ENCODE measurements at places on chromosomes 1 and 21.
A peak's percentile ranks its signal among the peaks of the same experiment; 100 is the strongest.

- DNase-seq = no peak
Observed at GRCh38 chr21:21034036-21034435, 35.8 kb downstream of the NCAM2 start.

DNA sequence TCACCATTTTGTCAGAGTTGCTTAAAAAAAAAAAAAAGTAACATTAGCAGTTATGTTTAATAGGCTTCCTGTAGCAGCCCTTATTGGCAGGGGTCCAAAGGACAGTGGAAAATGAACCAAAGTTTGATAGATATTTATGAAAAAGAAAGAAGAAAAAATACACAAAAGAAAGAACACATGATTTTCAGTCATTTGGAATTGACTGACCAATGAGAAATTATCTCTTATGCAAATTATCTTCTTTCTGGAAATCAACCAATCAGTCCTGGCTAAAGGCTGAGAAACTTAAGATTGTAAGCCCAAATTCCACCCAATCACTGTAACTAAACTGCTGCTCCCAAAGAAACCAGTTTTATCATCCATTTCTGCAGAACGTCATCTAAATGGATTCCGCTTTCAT, 282.4 kb downstream of the TM2D1 start:
- DNase-seq = no peak

DNA sequence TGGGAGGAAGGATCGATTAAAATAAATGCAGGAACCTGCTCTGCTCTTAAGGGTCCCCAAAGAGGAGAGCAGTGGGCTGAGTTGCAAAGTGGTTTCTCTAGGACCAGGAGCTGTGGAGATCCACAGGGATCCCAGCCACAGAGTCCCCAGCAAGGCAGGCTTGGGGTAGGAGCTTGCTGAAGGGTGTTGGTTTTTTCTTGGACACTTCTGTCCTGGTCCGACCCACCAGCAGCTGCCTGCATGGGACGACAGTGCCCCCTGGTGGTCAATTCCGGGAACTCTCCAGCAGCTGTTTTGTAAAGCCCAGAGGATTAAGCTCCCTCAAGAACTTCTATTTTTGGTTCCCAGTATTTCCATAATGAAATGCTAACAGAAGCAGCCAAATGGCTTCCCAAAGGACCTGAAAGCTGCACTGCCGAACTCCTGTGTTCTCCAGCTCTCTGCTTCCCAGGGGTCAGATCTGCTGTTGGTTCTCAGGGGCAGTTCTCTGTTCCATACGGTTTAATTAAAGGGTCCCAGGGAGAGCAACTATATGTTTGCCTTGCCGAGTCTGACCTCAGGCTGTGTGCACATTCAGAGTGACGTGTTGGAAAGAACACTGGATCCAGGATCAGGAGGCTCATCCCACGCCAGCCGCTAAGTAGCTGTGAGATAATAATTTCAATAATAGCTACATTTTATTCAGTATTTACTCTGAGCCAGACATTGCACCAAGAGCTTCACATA, 23.2 kb downstream of the NENF start:
- peak; percentile 27 for DNase-seq

DNA sequence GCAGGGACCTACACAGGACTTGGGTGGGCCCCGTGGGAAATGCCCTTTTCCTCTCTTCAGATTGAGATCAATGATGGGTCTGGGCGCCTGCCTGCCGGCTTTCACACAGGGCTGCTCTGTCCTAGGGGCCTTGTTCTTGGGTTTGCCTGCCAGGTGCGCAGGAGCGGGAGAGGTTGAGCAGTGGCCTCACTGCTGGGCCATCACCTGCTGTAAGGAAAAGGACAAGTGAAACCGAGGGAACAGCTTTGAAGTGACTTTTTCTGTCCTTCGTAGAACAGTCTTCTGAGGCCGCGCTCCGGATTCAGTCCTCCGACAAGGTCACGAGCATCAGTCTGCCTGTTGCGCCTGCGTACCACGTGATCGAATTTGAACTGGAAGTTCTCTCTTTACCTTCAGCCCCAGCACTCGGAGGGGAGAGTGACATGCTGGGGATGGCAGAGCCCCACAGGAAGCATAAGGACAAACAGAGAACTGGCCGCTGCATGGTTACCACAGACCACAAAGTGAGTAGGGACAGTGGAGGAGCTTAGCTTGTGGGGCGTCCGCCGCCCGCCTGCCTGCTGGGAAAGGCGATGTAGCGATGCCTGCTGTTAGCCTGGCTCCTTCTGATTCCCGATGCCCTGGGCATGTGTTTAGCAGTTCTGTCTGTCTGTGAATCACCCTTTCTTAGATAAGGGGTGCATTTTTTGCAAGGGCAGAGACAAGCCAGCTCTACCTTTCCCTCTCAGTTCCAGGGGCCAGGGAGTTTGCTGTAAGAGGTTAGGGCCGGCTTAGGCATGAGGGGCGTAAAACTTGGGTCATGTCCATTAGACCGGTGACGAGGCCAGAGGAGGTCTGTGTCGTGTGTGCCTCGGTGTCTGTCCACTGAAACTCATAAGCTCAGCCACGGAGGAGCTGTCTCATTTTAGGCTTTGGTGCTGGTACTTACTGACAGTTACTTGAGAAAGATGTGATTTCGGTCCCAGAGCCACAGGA, 19.5 kb upstream of the PWP2 start:
- no peak for DNase-seq

GRCh38 chr21:29295066-29295650, 3.6 kb upstream of the BACH1 start:
- no peak for DNase-seq

GRCh38 chr1:49576327-49576901, 447.3 kb downstream of the AGBL4 start:
- no peak for DNase-seq

DNA sequence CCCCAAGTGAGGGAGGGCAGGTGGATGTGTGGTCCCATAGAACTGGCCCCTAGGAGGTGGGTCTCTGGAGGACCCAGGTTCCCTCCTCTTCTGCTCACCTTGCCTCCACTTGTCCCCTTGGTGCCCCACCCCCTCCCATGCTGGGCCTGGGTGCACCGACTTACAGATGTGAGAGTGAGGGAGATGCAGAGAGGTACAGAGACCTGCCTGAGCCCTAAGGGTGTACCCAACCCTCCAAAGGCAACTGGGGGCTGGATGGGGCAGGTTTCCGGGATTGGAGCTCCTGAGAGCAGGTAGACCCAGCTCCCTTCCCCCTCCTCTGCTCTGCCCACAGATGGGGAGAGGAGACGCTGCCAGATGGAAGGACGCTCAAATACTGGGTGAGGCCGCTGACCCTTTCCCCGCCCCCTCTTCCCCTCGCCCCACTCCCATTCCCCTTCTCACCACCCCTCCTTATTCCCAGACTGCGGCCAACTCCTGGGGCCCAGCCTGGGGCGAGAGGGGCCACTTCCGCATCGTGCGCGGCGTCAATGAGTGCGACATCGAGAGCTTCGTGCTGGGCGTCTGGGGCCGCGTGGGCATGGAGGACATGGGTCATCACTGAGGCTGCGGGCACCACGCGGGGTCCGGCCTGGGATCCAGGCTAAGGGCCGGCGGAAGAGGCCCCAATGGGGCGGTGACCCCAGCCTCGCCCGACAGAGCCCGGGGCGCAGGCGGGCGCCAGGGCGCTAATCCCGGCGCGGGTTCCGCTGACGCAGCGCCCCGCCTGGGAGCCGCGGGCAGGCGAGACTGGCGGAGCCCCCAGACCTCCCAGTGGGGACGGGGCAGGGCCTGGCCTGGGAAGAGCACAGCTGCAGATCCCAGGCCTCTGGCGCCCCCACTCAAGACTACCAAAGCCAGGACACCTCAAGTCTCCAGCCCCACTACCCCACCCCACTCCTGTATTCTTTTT, 10.3 kb downstream of the TINAGL1 start:
- no peak for DNase-seq

Measured in NCI-H526 treated with DMSO at 0.1 percent for 48 hours (cell line).